ENCODE measurements at places on chromosomes 3 and 15. TPM values are rescaled to one million over a fixed set of nuclear protein-coding genes. Genes with fewer than 3 reads are reported as not detected.

- H3K27ac ChIP-seq: no peak overlapping the region
- H3K4me1 ChIP-seq: no peaks in the 10 kb centered on the region
- H3K27me3 ChIP-seq: no peaks in the 10 kb centered on the region
- DNase-seq: no peak
- H3K4me3 ChIP-seq: no peak overlapping the region
- 0 out of 2 replicates have a peak, but pooled peaks cover 2% of the 10 kb centered on the region for H3K36me3 ChIP-seq
Observed at GRCh38 chr15:76711351-76711827, 193.8 kb downstream of the SCAPER start.

GRCh38 chr3:44678480-44679116 is 30.1 kb downstream of the ZNF35 start:
- DNase-seq: no peak
- no peak overlapping the region for H3K27ac ChIP-seq
- no peaks in the 10 kb centered on the region for H3K27me3 ChIP-seq
- H3K4me1 ChIP-seq: peaks cover 26% of the 10 kb centered on the region
- no peaks in the 10 kb centered on the region for H3K36me3 ChIP-seq

DNA sequence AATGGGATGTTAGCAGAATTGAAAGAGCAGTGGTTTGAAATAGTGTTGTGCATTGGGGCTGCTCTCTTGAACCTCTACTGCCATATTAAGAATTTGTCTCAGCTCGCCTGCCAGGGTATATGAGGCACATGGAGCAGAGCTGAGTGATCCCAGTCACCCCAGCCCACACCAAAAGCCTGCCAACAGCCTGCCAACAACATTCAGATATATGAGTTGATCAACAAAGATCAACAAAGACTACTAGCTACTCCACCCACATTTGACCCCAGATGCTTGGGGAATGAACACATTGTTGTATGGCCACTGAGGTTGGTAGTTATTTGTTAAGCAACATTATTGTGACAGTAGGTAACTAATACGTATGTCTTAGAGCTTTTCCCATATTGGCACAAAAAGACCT is 570.9 kb upstream of the IL12A start:
- H3K27me3 ChIP-seq: no peaks in the 10 kb centered on the region
- H3K4me1 ChIP-seq: peaks cover 19% of the 10 kb centered on the region
- no peak overlapping the region for H3K27ac ChIP-seq
- no peak for DNase-seq
- H3K36me3 ChIP-seq: no peaks in the 10 kb centered on the region
- no peak overlapping the region for H3K4me3 ChIP-seq

Gene C3orf85
- not detected for total RNA-seq

- H3K27ac ChIP-seq: no peak overlapping the region
- no peaks in the 10 kb centered on the region for H3K27me3 ChIP-seq
- no peaks in the 10 kb centered on the region for H3K36me3 ChIP-seq
Observed at GRCh38 chr3:186653080-186653707, 12.6 kb upstream of the HRG start.

- H3K4me3 ChIP-seq: no peak overlapping the region
- DNase-seq: peak; percentile 86
- H3K36me3 ChIP-seq: no peaks in the 10 kb centered on the region
- no peaks in the 10 kb centered on the region for H3K27me3 ChIP-seq
Observed at GRCh38 chr15:63487076-63487757, 17.2 kb upstream of the USP3 start.

GRCh38 chr15:22224241-22224671 is 143.9 kb downstream of the OR4M2 start:
- H3K27me3 ChIP-seq: peaks cover 12% of the 10 kb centered on the region
- no peak overlapping the region for H3K4me3 ChIP-seq
- H3K4me1 ChIP-seq: no peaks in the 10 kb centered on the region

DNA sequence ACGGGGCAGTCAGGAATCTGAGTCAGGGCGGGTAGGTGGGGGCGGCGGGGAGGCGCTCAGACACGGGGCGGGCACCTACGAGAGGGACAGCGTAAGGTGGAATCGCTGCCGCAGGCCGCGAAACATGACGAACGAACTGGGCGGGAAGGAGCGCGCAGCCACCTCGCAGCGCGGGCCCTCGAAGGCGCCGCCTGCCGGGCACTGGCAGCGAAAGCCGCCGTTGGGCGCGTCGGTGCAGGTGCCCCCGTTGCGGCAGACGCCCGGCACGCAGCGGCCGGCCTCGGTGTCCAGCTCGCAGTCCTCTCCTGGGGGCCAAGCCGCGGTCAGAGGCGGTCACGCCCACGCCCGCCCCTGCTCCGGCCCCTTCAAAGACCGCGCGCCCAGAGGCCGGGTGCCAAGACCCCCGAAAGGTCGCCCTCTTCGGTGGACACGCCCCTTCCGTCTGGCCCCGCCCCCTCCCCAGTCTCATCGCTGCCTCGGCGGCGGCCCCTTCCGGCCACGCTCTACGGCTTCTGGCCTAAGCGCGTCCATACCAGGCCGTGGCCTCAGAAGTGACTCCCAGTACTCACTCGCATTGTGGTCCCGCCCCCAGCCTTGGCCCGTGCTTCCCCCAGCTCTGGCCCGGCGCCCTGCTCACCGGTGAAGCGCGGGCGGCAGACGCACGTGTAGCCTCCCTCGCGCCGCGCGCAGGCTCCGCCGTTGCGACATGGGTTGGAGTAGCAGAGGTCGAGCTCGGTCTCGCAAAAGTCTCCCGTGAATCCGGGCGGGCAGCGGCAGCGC is 6.4 kb downstream of the CELSR3 start:
- H3K4me1 ChIP-seq: no peaks in the 10 kb centered on the region
- no peak overlapping the region for H3K4me3 ChIP-seq
- no peaks in the 10 kb centered on the region for H3K27me3 ChIP-seq
- H3K36me3 ChIP-seq: no peaks in the 10 kb centered on the region
- no peak overlapping the region for H3K27ac ChIP-seq

- DNase-seq: peak; percentile 78
- no peaks in the 10 kb centered on the region for H3K27me3 ChIP-seq
- H3K4me1 ChIP-seq: peaks cover 18% of the 10 kb centered on the region
- peak overlapping the region; percentile 90 for H3K27ac ChIP-seq
- H3K4me3 ChIP-seq: peak overlapping the region; percentile 95
- H3K36me3 ChIP-seq: no peaks in the 10 kb centered on the region
Observed at GRCh38 chr15:65423976-65424679, 1.4 kb upstream of the IGDCC4 start.

Gene GABRB3
- total RNA-seq: 5.2 TPM

Gene SPINT1
- total RNA-seq: not detected

DNA sequence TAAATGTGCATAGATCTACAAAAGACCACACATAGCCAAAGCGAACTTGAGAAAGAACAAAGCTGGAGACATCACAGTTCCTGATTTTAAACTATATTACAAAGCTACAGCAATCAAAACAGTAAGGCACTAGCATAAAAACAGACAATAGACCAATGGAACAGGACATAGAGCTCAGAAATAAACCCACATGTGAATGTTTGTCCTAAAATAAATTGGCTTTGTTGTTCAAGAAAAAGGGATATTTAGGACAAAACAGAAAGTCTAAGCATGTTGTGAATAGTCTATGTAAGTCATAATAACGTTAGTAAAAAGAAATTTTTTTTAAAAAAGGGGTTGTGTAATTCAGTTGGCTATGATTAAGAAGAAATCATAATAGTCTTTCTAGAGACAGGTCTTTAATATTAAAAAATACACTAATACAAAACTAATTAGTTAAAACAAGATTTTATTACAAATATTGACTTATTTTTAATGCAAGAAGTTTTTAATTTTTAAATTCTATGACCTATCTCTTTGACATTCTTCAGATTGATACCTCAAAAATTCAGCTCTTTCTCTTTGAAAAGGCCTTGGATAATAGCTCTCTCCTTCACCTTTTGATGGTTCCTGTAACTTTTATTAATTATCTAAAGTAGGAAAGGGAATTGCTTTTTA is 11.6 kb downstream of the TMEM212 start:
- peak; percentile 22 for DNase-seq
- H3K27ac ChIP-seq: no peak overlapping the region
- no peaks in the 10 kb centered on the region for H3K4me1 ChIP-seq
- H3K4me3 ChIP-seq: no peak overlapping the region
- H3K36me3 ChIP-seq: no peaks in the 10 kb centered on the region
- no peaks in the 10 kb centered on the region for H3K27me3 ChIP-seq

DNA sequence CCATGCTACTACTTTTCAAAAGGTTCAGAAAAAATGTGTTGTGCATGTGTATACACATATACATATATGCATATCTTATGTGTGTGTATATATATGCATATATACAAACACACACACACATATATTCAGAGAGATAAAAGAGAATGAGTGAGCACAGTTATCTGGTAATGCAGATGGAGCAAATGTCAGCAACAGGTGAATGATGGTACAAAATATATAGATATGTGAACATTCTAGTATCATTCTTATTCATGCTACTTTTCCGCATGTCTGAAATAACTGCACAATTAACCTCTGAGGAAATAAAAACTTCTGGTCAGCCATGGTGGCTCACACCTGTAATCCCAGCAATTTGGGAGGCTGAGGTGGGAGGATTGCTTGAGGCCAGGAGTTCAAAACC is 222.6 kb upstream of the NANOGP8 start:
- peaks cover 16% of the 10 kb centered on the region for H3K4me1 ChIP-seq
- DNase-seq: no peak
- H3K27ac ChIP-seq: no peak overlapping the region
- H3K27me3 ChIP-seq: no peaks in the 10 kb centered on the region
- no peak overlapping the region for H3K4me3 ChIP-seq

DNA sequence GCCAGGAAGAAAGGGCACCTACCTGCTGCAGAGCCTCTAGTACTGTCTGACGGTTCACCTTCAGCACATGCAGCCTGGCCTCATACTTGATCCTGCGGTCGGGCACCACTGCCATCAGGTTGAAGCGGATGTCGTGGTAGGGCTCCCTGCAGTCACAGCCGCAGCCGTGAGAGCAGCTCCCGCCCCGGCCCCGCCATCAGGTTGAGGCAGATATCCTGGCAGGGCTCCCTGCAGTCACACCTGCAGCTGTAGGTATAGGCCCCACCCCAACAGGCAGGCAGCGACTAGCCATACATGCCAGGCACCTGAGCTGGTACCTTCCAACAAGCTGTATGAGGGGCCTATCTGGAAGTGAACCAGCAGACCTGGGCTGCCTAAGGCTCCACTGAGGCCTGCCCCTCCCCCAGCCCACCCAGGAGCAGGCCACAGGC is 38.7 kb downstream of the SEMA3G start:
- no peak overlapping the region for H3K27ac ChIP-seq
- H3K4me1 ChIP-seq: peaks cover 5% of the 10 kb centered on the region
- DNase-seq: no peak
- H3K36me3 ChIP-seq: peaks cover 37% of the 10 kb centered on the region
- H3K4me3 ChIP-seq: no peak overlapping the region

Gene SLC51A
- total RNA-seq: not detected

Gene COLQ
- 0.18 TPM for total RNA-seq

DNA sequence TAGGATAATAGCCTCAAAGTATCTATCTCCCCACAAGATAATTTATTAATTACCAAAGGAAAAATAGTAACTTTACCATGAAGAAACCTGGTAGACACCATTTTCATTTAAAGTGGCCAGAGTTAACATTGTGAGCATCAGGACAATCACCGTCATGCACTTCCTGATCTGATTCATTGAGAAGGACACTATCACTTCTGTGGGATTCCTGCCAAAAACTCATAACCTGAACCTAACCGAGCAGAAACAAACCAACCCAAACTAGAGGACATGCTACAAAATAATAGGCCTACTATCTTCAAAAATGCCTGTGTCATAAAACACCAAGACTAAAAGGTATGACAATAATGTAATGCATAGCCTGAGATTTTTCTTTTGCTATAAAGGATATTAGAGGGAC is 39.0 kb downstream of the FSIP1 start:
- H3K27ac ChIP-seq: no peak overlapping the region
- H3K4me3 ChIP-seq: no peak overlapping the region
- H3K36me3 ChIP-seq: no peaks in the 10 kb centered on the region
- no peaks in the 10 kb centered on the region for H3K4me1 ChIP-seq
- DNase-seq: no peak

Gene GMNC
- not detected for total RNA-seq

DNA sequence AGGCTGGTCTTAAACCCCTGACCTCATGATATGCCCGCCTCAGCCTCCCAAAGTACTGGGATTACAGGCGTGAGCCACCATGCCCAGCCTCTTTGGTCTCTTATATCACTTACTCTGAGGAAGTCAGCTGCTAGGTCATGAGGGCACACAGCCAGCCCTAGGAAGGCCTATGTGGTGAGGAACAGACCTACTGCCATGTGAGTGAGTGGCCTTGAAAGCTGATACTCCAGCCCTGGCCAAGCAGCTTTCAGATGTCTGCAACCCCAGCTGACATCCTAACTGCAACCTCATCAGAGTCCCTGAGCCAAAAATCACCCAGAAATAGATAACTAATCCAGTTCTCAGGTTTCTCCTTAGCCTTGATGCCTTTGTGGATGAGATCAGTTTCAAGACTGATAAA is 224.3 kb downstream of the EDEM1 start:
- no peaks in the 10 kb centered on the region for H3K27me3 ChIP-seq
- no peak overlapping the region for H3K27ac ChIP-seq
- no peaks in the 10 kb centered on the region for H3K36me3 ChIP-seq
- H3K4me3 ChIP-seq: no peak overlapping the region
